ENCODE measurements at places on chromosomes 3 and 15.

GRCh38 chr3:96548073-96548472 is 266.3 kb upstream of the EPHA6 start:
- DNase-seq = no peak

- DNase-seq = peak; percentile 66
Observed at GRCh38 chr3:65348398-65348995, 660.7 kb upstream of the ADAMTS9 start.

DNA sequence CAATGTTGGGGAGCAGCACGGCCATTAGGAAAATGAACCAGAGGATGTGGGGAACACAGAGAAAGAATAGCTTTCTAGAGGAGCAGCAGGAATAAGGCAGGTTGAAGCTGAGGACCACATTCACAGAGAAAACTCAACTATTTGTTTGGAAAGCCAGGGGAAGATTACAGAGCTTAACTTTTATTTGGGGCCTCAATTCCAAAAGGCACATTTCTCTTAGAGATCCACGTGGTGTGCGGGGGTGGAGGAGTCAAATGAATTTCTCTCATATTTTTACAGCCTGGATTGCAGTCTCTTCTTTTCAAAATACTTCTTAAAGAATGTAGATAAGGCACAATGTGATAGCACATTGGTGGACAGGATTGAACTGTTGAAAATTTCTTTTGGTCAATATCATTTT is 253.7 kb downstream of the ROBO1 start:
- DNase-seq = no peak

GRCh38 chr3:183819831-183820230 is 5.5 kb downstream of the MAP6D1 start:
- DNase-seq = no peak

- DNase-seq = no peak
Observed at GRCh38 chr3:120013481-120013880, 80.8 kb downstream of the GSK3B start.

DNA sequence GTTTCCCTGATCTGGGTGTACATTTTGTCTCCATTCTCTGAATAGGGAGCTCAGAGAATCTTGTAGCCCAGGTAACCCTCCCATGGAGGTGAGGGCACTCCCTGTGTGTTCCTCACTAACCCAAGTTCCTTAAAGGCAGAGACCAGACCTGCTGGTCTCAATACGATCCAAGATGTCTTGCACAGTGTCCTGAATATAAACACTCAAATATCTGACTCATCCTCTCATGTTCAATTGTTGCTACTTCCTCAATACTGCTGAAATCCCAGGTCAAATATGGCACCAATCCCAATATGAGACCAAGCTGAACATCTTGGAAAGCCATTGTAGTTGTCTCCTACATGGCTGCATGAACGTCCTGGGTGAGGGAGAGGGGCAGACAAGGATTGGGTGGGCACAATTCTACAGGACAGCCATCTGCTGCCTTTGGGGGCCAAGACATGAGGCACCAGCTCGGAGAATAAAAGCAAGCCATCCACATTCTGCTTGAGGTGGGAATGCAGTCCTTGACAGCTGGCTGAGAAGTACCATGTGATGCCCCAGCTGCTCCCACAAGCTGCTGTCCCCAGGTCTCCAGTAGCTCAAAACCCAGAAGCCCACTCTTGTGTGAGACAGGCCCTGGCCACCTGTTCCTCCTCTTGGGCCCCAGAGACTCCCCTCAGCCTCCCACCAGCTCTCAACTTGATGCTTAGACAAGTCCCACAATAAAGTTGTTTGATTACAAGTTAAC is 18.2 kb downstream of the TBC1D2B start:
- DNase-seq = no peak

DNA sequence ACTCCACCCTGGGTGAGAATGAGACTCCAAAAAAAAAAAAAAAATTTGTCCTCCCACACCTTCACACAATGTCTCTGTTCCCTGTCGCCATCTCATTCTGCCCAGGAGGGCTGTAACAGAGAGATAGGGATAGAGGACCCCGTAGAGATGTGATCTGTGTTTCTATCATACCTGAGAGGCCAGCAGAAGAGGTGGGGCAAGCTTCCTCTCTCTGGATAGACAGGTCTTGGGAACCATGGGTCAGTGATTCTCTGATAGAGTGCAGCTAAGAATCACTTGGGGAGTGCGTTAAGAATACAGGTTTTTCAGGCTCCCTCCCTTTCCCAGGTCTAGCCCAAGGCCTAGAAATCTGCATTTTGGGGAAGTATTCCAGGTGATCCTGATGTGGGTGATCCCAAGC is 8.3 kb downstream of the CA12 start:
- no peak for DNase-seq
